ENCODE measurements at places on chromosomes 7 and 10.

DNA sequence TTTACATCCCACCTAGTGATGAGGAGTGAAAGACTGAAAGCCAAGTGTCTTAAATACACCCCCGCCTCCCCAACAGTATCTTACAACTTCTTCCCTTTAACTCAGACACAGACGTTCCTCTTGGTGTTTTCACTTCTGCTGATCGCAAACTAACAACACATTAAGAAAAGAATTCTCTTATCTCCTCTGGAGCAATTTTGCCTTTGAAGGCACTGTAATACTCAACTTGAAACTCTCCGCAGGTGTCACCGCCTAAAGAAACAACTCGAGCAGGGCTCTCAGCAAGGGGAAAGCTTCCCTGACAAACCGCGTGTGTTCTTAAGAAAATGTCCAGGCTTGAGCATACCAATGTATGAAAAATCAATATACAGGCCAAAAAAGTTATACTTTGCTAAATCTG is 452 bp downstream of the SEMA3C start:
- DNase-seq, result no peak

- DNase-seq, result no peak
Observed at GRCh38 chr7:48296966-48297365, 125.7 kb downstream of the ABCA13 start.

DNA sequence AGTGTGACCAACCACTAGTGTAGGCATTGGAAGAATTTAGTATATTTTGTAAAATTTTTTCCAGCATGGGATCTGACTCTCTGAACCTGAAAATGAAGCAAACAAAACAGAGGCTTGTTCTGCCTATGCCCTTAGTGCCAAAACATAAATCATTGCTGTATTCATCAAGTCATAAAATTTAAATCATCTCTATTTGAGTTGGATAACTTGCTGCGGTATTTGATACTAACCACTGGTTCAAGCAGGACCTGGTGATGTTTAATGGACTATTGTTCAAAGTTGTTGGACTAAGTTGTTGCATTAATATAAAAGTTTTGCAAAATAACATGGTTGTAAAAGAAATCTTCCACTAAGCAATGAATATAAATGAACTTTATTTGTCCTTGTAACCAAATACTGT is 19.8 kb upstream of the RPA3 start:
- DNase-seq, result no peak

DNA sequence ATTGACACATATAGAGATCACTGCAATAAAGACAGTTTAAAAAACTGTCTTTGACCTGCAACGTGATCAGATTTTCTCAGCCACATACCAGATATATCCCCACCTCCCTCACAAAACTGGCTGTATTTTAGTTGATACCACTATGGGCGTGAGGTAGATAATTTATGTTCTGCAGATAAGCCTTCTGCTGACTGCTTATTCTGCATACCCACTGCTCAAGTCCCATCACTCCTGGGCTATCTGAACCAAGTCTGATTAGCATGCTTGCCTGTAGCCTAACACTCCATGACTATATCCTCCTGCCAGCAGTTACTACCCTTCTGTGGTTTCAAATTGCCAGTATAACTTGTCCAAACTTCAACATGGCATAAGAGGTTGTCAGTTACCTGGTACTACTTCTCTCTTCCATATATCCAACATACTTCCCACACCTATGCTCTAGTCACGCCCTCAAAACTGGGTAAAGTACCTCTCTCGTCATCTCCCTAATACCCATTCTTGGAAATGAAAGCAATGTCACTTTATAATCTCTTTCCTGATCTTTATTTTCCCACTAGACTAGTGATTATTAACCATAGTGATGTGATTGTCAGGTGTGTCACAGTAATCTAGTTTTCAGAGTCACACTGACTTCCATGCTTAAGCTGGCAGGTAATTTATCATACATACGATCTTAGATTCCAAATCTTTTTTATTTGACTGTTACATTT is 70.7 kb downstream of the MALSU1 start:
- no peak for DNase-seq

DNA sequence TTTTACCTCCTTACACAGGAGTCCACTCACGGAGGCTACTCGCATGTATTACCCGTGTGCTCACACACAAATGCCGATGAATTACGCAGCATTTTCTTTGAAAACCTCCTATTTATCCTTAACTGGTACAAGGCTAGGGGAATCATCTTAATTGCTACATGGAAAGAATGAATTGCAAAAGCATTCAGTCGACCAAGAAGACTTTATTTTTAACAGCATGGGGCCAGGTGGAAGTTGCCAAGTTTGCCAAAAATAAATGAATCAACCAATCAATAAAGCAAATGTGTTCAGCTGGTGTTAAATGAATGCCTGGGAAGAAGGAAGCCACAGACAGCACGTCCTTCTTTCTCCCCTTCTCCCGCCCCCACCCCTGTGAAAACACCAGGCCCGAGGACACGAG is 55.8 kb downstream of the CTBP2 start:
- no peak for DNase-seq

DNA sequence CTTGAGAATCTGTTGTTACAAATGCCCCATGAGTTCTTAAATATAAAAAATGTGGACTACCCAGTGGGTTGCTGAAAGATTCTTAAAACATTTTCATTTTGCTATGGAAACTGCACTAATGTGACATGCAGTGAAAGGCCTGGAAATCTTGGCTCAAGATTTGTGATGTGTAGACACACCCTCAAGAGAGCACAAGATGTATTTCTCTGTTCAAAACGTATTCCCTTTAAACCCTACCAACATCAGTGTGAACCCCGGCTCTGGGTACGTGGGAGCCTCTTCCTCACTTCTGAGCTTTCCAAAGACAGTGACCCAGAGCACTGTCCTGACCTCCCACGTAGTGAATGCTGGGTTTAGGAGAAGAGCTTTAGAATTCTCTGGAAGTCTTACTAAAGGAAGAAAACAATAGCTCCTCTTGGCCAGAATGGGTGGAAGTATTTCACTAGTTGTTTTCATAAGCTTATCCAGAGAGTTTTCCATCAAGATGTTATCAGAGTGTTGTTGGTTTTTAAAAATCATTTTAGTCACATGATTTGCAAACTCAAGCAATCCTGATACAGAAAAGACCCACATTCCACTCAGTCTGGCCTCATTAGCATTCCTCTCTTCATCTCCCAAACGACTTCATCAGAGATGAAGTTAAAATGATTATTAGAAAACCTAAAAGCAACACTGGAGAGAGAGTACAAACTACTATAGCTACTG is 81.5 kb upstream of the AFAP1L2 start:
- DNase-seq, result peak; percentile 45
